ENCODE measurements at places on chromosomes 1 and 21.

DNA sequence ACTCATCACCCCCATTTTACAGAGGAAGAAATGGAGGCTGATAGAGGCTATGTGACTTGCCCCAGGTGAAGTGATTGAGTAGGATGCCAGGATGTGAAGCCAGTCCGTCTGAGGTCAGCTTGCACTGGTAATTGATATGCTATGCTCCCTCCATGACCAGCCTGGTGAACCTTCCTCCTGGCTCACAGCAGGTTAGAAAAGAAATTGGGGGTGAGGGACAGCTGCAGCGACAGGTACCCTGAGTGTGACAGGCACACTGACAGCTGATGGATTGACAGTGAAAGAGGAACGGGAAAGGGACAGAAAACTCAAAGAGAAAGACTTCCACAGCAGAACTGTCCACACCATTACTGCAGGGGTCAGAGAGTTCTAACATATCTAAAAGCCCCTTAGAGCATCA, 102.1 kb downstream of the SUSD4 start:
- H3K4me3 ChIP-seq, result no peak overlapping the region
- H3K27ac ChIP-seq, result no peak overlapping the region
- DNase-seq, result no peak

GRCh38 chr1:55156093-55156492, 59.1 kb downstream of the USP24 start:
- H3K36me3 ChIP-seq, result peaks cover 54% of the 10 kb centered on the region
- H3K4me3 ChIP-seq, result no peak overlapping the region
- no peak overlapping the region for H3K27ac ChIP-seq
- H3K4me1 ChIP-seq, result no peaks in the 10 kb centered on the region

DNA sequence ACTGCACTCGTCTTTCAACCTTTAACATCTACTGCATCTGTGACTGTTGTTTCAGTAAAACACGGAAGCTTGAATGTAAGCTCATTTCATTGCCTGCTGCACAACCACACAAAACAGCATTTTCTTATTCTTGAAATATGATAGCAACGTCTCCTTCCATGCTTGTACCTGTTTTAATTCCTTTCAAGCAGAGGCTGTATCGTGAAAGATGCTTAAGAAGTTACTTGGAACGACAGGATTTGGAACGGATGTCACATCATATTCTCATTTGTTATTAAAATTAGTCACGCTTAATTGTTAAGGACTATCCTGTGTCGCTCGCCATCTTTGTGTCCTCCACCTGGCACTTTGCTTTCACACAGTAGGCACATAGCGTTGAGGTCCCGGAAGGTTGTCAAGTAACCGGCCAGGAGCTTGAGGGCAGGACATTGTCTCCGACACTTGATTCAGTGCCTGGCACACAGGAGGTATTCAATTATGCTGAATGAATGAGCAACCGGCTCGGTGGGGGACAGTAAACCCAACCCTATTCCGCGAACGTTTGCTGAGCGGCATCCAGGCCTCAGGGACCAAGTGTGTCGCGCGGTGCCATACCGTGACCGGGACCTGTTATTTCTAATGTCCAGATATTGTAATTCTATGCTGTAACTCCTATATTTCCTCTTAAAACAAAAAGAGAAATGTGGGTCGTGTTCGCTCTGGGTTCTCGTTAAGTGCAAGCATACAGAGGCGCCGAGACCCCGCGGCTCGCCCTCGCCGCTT, 499 bp upstream of the SH3GLB1 start:
- H3K27me3 ChIP-seq, result no peaks in the 10 kb centered on the region
- DNase-seq, result no peak
- H3K27ac ChIP-seq, result peak overlapping the region; percentile 86

DNA sequence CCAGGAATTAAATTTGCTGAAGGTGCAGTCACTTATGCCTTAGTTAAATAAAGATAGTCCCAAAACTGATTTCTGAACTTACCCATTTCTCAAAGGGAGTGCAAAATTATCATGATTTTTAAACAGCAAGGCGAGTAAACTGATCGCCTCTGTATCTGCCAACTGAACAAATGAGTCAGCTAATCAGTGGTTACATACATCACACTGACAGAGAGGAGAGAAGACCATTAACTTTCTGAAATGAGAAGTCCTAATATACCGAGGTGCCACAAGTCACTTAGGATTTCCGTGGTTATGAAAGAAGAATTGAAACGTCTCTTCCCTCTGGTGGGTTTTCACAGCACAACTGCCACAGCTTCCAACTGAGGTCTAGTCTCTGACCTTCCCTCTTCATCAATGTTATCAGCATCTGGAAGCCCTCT, 400.7 kb downstream of the SMYD3 start:
- no peak overlapping the region for H3K27ac ChIP-seq
- H3K27me3 ChIP-seq, result no peaks in the 10 kb centered on the region
- peak; percentile 1 for DNase-seq

- H3K27ac ChIP-seq, result no peak overlapping the region
- H3K4me3 ChIP-seq, result no peak overlapping the region
- peaks cover 27% of the 10 kb centered on the region for H3K27me3 ChIP-seq
- no peak for DNase-seq
Measured at GRCh38 chr1:29490204-29490934, 254.0 kb downstream of the PTPRU start.

GRCh38 chr1:199173356-199173755, 534.5 kb downstream of the PTPRC start:
- no peak for DNase-seq
- no peaks in the 10 kb centered on the region for H3K27me3 ChIP-seq
- no peaks in the 10 kb centered on the region for H3K36me3 ChIP-seq
- H3K27ac ChIP-seq, result no peak overlapping the region

DNA sequence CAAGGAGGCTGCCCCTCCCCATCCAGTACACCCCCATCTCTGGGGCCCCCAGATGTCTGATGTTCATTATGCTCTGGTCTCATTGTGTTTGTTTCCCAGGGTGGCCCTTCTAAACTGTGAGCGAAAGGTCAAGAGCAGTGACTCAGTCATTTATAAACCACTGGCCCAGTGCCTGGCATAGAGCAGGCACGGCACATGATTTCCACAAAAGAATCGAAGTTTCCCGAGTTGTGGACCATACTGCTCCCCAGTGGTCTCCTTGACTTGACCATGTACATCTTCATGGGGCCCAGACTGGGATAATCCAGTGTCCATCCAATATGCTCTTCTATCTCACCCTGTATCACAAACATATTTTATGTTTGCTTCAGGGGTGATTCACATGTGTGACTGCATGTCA, 153.3 kb downstream of the NR5A2 start:
- H3K27me3 ChIP-seq, result no peaks in the 10 kb centered on the region
- H3K4me3 ChIP-seq, result no peak overlapping the region
- H3K27ac ChIP-seq, result no peak overlapping the region
- no peaks in the 10 kb centered on the region for H3K36me3 ChIP-seq
- DNase-seq, result no peak
- H3K4me1 ChIP-seq, result peaks cover 34% of the 10 kb centered on the region

GRCh38 chr1:174995916-174996315, 3.8 kb upstream of the CACYBP start:
- H3K4me3 ChIP-seq, result no peak overlapping the region
- H3K4me1 ChIP-seq, result peaks cover 5% of the 10 kb centered on the region
- H3K27me3 ChIP-seq, result no peaks in the 10 kb centered on the region
- no peaks in the 10 kb centered on the region for H3K36me3 ChIP-seq
- no peak for DNase-seq

DNA sequence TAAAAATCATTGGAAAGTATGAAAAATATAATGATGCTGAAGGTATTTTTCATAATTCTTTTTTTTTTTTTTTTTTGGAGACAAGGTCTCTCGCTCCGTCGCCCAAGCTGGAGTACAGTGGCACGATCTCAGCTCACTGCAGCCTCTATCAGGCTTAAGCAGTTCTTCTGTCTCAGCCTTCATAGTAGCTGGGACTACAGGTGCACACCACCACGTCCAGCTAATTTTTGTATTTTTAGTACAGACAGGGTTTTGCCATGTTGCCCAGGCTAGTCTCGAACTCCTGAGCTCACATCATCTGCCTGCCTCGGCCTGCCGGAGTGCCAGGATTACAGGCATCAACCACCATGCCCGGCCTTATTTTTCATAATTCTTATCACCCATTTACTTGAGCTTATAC, 13.3 kb downstream of the SMAP2 start:
- H3K27me3 ChIP-seq, result no peaks in the 10 kb centered on the region
- DNase-seq, result no peak
- peak overlapping the region; percentile 14 for H3K4me3 ChIP-seq
- H3K27ac ChIP-seq, result peak overlapping the region; percentile 93

GRCh38 chr1:45669379-45669778, 17.0 kb downstream of the GPBP1L1 start:
- H3K4me3 ChIP-seq, result no peak overlapping the region
- no peaks in the 10 kb centered on the region for H3K36me3 ChIP-seq
- no peak overlapping the region for H3K27ac ChIP-seq
- H3K27me3 ChIP-seq, result no peaks in the 10 kb centered on the region
- H3K4me1 ChIP-seq, result no peaks in the 10 kb centered on the region
- no peak for DNase-seq

DNA sequence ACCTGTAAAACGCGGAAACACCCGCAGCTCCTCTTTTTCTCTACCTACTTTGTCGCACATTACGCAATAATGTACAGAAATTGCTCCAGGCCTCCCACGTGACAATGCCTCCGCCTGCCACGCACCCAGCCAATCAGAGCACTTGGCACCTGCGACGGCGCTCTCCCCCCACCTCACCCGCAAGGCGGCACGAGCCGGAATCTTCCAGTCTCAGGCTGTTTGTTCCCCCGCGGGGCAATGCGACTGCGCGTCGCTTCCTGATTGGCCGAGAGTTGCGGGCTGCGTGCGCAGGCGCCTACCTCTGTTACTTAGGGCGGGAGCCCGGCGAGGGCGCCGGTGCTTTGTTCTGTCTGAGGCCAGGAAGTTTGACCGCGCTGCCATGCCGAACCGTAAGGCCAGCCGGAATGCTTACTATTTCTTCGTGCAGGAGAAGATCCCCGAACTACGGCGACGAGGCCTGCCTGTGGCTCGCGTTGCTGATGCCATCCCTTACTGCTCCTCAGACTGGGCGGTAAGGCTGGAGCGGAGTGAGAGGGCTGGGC, at the start of gene MAEL:
Gene MAEL, plus strand, starts transcription at position 307 of the 542 bp plus-strand sequence. Its CDS starts 73 bp downstream, at position 380.
- H3K27me3 ChIP-seq, result peaks cover 49% of the 10 kb centered on the region
- H3K4me3 ChIP-seq, result no peak within 1 kb of the TSS
- no peak for DNase-seq
- H3K4me1 ChIP-seq, result no peaks in the 10 kb centered on the region
- no peak within 1 kb of the TSS for H3K27ac ChIP-seq

DNA sequence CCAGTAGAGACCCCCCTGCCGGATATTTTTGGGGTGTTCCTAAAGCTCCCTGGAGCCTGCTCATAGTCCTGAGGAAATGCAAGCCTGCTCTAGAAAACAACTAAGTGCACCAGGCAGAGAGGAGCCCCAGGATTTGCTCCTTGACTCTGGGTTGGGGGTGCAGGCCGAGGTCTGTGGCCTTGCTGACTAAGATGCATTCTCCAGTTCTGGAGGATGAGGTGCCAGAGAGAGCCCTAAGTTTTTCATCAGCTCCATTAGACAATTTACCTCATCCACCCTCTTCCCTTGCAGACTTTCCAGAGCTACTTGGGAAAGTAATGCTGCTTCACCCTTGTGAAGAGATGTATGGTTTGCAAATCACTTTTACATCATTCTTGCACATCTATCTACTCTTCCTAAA, 9.1 kb downstream of the TUFT1 start:
- H3K4me1 ChIP-seq, result peaks cover 3% of the 10 kb centered on the region
- no peak for DNase-seq
- H3K4me3 ChIP-seq, result no peak overlapping the region
- H3K36me3 ChIP-seq, result no peaks in the 10 kb centered on the region
- H3K27ac ChIP-seq, result no peak overlapping the region

- no peak overlapping the region for H3K27ac ChIP-seq
- no peak overlapping the region for H3K4me3 ChIP-seq
- H3K27me3 ChIP-seq, result no peaks in the 10 kb centered on the region
Measured at GRCh38 chr1:25100151-25100833, 132.0 kb downstream of the SYF2 start.

GRCh38 chr21:42424914-42425541, 21.3 kb downstream of the UBASH3A start:
- peaks cover 75% of the 10 kb centered on the region for H3K27me3 ChIP-seq
- no peak overlapping the region for H3K4me3 ChIP-seq
- peaks cover 27% of the 10 kb centered on the region for H3K4me1 ChIP-seq
- DNase-seq, result peak; percentile 96
- H3K27ac ChIP-seq, result peak overlapping the region; percentile 77

DNA sequence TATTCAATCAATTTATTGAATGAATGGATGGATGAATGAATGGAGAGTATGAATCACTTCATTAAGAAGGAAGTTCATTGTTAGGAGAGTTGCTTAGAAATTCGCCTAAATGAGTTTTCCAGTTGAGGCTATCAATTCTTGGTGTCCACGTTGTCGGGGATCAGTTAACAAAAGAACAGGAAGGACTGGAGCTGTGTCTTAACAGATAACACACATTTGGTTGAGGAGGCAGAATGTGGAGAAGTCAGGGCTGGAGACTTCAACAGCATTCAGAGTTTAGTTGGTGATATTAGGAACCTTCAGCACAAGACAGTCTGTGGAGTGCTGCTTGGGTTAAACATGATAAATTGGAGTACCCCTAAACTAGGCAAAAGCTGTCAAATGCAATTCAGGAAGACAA, 33.7 kb downstream of the ZBTB18 start:
- H3K27me3 ChIP-seq, result no peaks in the 10 kb centered on the region
- no peak overlapping the region for H3K27ac ChIP-seq
- H3K4me1 ChIP-seq, result no peaks in the 10 kb centered on the region
- H3K4me3 ChIP-seq, result no peak overlapping the region

DNA sequence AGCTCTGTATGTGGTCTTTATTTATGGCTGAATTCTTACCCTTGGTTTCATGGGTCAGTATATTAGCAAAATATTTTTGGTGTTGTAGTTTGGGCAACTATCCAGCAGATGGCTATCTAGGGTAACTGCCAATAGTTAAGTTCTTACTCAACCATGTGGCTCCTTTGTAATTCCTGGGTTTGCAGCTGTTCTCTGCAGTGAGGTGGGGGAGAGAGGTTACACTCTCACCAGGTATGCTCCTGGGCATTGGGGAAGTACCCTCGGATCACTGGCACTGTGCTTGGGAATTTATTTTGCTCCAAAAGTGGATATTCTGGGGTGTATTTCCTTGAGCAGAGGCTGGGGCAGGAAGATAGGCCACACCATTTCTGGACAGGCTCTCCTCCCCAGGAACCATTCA, 436.7 kb upstream of the TMPRSS15 start:
- no peak overlapping the region for H3K4me3 ChIP-seq
- H3K27ac ChIP-seq, result no peak overlapping the region
- H3K36me3 ChIP-seq, result no peaks in the 10 kb centered on the region
- no peaks in the 10 kb centered on the region for H3K27me3 ChIP-seq
- no peaks in the 10 kb centered on the region for H3K4me1 ChIP-seq

- no peaks in the 10 kb centered on the region for H3K27me3 ChIP-seq
- no peak overlapping the region for H3K4me3 ChIP-seq
- no peaks in the 10 kb centered on the region for H3K36me3 ChIP-seq
- H3K27ac ChIP-seq, result no peak overlapping the region
- no peaks in the 10 kb centered on the region for H3K4me1 ChIP-seq
Measured at GRCh38 chr1:150905301-150905700, 18.4 kb downstream of the CTXND2 start.

- no peak overlapping the region for H3K4me3 ChIP-seq
- H3K27ac ChIP-seq, result no peak overlapping the region
- H3K4me1 ChIP-seq, result no peaks in the 10 kb centered on the region
- H3K36me3 ChIP-seq, result no peaks in the 10 kb centered on the region
Measured at GRCh38 chr1:2925918-2926317, 95.3 kb upstream of the ACTRT2 start.

All from A673 (cell line).